ENCODE measurements at places on chromosomes 5 and 9.

DNA sequence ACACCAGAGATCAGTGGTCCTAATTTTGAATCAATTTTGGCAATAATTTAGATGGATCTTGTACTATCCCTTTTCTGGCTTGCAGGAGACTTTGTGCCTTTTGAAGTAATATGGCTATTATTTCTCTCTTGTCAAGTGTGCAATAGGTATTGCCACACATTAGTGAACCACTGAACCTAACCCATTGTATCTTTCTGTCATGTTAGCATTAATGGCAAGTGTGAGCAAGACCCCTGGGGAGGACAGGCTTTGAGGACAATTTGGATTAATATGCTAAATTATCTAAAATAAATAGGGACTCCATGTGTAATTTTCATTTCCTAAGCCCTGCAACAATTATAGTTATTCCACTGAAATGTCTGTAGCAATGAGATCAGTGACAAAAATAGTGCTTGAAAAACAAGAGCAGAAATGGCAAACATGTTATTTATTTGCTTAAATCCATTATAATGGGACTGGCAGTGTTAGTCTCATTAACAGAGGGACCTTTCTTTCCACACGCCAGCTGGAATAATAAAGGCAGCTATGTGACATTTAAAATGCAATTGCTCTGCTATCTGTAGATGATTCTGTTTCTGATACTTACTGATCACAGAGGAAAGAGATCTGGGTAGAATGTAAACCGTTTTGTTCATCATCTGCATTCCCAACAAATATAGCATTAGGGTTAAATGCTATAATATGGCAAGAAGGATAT, 753.3 kb upstream of the ZNF608 start:
- DNase-seq, result no peak

- peak; percentile 7 for DNase-seq
Observed at GRCh38 chr9:136373300-136374182, at the start of gene CARD9. CARD9 (minus strand) TSS chr9:136373669; CDS start chr9:136372078, 1,591 bp downstream.

- DNase-seq, result no peak
Observed at GRCh38 chr9:114897196-114897595, 33.2 kb downstream of the TNFSF8 start.

DNA sequence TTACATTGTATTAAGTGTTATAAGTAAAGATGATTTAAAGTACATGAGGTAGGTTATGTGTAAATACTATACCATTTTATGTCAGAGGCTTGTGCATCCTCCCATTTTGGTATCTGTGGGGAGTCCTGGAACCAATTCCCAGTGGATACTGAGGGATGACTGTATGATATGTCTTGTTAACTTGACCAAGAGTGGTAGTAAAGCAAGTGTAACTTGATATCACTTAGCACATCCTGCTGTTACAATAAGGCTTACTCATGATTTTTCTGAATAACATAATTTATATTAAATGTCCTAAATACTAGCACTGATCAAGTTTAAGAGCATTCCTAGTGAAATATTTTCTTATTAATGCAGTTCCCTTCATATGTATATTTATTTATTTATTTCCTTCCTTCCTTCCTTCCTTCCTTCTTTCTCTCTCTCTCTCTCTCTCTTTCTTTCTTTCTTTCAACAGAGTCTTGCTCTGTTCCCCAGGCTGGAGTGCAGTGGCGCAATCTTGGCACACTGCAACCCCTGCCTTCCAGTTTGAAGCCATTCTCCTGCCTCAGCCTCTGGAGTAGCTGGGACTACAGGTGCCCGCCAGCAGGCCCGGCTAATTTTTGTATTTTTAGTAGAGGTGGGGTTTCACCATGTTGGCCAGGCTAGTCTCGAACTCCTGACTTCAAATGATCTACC, 7.5 kb downstream of the NDFIP1 start:
- no peak for DNase-seq

DNA sequence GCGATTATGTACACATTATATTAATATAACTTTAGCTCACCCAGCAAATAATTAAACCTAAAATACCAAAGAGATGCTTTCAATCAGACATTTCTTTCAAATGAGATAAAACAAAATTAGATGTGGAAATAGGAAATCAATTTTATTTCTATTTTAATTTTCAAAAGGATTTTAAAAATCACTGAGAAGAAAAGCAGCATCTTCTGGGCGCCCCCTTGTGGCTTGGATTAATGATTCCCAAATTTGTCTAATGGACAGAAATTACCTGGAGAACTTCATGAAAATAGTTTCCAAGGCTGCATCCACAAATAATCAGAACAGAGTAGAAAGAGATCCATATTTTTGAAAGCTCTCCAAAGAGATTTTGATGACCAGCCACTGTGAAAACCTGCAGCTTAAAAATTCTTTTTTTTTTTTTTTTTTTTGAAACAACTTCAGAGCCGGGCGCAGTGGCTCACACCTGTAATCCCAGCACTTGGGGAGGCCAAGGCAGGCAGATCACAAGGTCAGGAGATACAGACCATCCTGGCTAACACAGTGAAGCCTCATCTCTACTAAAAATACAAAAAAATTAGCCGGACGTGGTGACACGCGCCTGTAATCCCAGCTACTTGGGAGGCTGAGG, 50.9 kb upstream of the CEMIP2 start:
- DNase-seq, result no peak

DNA sequence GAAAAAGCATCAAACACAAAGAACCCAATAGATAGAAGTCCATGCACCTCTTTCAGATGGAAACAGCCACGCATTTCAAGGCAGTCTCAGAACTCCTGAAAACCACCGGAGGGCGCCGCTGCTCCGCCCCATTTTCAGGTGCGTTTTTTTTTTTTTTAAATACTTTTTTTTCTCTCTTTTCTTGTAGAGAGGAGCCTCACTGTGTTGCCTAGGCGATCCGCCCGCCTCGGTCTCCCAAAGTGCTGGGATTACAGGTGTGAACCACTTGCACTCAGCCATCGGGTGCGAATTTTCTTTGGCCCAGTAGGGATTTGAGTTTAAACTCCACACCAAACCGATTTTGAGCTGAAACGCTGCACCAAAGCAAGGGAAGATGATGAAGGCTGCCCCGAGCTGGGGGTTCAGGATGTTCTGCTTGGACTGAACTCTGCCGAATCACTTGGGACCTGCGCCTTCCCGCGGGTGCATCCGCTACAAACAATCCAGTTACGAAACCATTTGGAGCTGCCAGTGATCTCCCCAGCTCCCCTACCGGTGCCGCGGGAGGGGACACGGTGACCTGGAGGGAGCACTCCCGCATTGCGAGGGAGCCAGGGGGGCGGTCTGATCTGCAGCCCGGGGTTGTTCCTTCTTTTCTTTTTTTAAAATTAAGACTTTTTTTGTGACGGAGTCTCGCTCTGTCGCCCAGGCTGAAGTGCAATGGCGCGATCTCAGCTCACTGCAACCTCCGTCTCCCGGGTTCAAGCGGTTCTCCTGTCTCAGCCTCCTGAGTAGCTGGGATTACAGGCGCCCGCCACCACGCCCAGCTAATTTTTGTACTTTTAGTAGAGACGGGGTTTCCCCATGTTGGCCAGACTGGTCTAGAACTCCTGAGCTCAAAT, 1.4 kb downstream of the PTGR1 start:
- DNase-seq, result peak; percentile 29

DNA sequence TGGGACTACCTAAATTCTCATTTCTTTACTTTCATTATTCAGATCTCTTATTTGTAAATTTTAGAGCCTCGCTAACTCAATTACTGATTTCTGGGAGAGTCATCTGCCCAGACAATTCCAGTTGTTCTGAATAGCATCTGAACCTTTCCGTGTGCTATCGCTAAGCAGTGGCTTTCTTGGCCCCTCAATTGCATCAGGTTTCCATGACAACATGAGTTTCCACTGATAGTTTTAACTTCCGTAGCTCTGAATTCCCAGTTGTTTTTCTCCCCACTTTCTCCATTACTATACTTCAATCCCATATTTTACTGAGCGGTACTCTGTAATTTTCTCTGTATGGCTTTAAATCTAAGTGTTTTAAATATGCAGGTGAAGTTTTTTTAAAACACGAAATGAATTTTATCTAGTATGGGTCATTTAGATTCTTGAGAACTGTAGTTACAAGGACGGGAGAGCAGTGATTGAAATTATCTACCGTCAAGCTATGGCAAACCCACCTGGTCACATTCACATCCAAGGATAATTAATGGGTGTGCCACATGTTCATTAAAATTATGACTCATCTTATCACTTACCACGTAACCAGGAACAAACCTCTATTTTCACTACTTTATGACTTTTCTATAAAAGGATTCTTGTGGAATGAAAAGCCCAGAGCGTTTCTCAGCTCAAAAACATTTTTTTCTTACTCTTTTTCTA, 223.5 kb upstream of the PCSK5 start:
- no peak for DNase-seq

- DNase-seq, result peak; percentile 16
Observed at GRCh38 chr5:13664377-13664776, 280.1 kb downstream of the DNAH5 start.

DNA sequence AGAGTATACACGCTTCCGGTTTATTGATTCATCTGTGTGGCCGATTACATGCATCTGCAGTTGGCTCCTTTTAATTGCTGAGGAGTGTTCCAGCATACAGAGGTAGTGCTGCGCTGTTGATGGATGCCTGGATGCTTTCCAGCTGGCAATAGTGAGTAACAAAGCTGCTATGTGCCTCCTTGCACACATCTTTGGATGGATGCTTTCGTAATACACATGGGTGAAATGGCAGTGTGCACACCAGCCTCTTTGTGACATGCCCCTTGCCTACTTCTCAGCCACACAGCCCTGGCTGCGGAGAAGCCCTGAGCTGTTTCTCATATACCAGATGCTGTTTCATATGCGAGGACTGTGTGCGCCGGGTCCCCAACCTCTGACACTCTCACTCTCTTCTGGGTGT, 151.0 kb downstream of the GADD45G start:
- peak; percentile 71 for DNase-seq

GRCh38 chr5:163916376-163916775, 411.0 kb downstream of the MAT2B start:
- no peak for DNase-seq

GRCh38 chr9:72917892-72918509, 34.9 kb downstream of the ALDH1A1 start:
- DNase-seq, result no peak

DNA sequence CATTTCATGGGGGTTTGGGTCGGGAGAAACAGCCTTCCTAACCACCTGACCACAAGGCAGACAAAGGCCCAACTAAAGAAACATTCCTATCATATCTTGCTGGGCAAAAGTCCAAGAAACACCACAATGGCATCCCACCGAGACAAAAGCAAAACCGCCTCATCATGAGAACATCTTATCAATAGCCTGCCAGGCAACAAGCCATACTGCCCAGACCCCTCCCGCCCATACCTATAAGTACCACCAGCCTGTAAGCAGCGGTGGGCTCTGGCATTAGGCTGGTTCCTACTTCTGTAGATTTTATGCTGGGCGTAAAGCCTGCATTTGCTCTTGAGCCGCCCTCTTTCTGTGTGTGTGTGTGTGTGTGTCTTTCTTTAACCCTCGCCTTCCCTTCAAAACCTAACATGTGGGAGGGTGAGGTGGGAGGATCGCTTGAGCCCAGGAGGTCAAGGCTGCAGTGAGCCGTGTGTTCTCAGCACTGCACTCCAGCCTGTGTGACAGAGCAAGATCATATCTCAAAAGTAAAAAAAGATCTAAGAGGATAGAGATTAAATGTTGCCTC, 56.9 kb downstream of the PDE6A start:
- DNase-seq, result no peak

GRCh38 chr9:98081477-98082219, 25.1 kb downstream of the NANS start:
- no peak for DNase-seq

GRCh38 chr5:10387690-10388089, 34.2 kb downstream of the MARCHF6 start:
- no peak for DNase-seq

DNA sequence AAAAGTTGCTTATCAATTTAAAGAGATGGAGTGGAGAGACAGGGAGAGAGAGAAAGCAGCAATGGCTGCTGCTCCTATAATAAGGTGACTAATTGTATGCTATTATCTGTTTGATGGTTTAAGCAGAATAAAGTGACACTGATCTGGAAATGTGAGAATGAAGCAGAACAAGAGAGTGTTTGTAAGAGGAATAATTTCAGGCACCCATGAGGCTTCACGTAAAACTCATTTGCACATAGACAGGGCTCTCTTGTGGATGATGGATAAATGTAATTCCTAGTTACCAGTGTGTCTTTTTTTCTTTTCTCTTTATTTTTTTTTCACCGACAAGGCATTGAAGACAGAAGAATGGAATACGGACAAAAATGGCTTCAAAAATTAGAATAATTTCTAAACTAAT, 228.8 kb upstream of the TYRP1 start:
- DNase-seq, result no peak

DNA sequence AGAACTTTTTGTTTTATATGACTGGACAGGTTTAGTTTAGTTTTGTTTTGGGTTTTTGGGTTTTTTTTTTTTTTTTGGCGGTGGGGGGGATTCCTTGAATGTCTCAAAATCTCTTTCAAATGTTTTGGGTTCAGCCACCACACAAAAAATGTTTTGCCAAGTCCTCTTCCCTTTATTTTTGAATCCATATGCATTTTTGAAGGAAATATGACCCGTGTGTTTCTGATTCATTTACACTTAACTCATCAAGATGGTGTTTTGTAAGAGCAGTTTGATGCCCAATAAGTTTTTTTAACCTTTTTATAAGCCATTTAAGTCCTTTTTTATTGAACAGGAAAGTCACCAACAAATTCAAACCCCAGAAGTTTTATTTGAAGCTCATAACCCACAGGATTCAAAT, 209.8 kb downstream of the CWC27 start:
- no peak for DNase-seq

DNA sequence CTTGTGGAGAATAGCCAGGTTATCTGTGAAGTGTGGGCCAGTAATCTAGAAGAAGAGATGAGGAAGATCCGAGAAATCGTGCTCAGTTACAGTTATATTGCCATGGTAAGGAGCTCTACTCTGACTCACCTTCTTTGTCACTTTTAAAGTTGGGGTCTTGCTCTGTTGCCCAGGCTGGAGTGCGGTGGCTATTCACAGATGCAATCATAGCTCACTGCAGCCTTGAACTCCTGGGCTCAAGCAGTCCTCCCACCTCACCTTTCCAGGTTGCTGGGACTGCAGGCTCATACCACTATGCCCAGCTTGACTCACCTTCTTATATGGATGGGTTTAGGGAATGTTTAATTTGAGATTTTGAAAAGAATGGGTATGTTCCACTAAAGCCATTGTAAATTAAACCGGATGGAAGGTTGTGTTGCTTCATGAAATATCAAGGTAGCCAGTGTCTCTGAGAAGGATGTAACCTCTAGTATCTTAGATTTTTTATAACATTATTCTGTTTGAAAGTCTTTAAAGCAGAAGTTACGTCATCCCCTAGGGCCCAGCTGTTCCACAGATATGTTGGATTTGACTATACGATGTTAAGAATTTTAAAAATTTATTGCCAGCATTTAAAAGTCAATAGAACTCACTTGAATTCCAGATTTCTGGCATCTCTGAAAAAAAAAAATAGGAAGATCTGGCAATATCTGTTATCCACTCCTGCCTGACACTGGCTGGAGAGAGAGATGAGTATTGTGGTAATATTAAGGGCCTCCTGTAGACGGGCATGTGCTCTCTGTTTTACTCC, 5.1 kb downstream of the CNOT8 start:
- DNase-seq, result no peak

DNA sequence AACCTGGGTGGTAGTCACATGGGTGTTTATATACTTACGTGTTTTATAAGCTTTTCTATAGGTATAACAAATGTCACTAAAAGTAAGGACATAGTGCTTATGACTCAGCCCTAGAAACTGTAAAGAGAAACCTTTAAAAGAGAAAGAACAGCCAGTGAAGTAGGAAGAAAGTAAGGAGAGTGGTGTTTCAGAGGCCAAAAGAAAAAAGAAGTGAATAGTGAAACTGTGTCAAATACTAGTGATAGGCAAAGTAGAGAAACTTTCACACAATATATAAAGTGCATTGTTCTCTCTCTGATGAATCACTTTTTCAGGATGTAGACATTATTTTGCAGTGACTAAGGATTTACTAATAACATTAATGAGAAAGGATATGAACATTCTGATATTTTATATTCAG, 74.2 kb upstream of the SUSD1 start:
- DNase-seq, result no peak
